ENCODE measurements at places on chromosomes 3 and 15. TPM values are rescaled to one million over a fixed set of nuclear protein-coding genes. Genes with fewer than 3 reads are reported as not detected.

The KLHL6 gene
- 4.3 TPM for total RNA-seq

- DNase-seq: no peak
Observed at GRCh38 chr15:87215100-87215499, 1041.4 kb downstream of the NTRK3 start.

GRCh38 chr3:14847613-14848541, 29.1 kb downstream of the FGD5 start:
- no peak for DNase-seq

GRCh38 chr3:111729087-111729846, 129.8 kb upstream of the PHLDB2 start:
- no peak for DNase-seq

The GNAT1 gene
- not detected for total RNA-seq

DNA sequence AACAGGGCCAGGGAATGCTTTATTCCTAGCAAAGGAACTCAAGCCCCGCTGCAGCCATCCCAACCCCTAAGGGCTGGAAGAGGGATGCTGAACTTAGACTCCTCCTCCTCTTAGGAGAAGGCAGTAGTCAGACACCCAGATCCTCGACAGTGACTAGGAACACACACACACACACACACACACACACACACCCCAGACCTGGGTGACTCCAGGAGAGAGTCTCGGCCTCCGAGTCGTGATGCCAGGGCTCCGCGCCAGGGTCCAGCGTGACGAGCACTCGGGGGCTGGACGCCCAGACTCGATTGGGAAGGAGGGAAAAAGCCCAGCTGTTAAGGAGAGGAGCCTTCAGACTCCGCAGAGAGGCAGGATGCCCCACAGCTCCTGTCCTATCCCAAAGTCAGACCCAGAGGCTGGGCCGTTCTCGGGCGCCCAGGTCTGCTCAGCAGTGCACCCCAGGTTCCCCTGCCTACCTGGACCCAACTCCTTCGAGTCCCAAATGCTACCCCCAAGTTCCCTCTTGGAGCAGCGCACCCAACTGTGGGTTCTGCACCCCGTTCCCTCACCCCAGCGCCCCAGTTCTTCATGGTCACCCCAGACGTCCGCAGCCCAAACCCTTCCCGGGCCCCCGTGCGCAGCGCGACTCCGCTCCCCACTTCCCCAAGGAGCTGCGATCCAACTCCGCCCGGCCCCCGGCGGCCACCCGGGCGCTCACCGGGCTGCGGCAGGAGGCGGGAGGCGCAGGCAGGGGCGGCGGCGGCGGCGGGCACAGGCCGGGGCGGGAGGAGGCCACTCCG, 421 bp downstream of the BMF start:
- DNase-seq: peak; percentile 59

The LXN gene
- 12.0 TPM for total RNA-seq

The MUC20 gene
- 24.3 TPM for total RNA-seq

- DNase-seq: no peak
Observed at GRCh38 chr3:32219537-32219936, 18.9 kb upstream of the CMTM8 start.

DNA sequence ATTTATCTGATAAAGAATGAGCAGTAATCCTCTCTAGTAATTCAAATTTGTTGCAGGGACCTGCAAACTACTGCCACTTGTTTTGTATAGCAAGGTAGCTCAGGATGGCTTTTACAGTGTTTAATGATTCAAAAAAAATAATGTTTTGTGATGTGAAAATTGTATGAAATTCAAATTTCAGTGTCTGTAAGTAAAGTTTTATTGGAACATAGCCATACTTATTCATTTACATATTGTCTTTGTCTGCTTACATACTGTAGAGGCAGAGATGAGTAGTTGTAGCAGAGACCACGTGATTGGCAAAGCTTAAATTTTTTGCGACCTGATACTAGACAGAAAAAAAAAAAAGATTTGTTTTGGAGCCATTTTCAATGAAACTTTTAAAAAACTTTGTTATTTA, 6.5 kb upstream of the UTS2B start:
- no peak for DNase-seq

The SLC12A8 gene
- total RNA-seq: 12.5 TPM

DNA sequence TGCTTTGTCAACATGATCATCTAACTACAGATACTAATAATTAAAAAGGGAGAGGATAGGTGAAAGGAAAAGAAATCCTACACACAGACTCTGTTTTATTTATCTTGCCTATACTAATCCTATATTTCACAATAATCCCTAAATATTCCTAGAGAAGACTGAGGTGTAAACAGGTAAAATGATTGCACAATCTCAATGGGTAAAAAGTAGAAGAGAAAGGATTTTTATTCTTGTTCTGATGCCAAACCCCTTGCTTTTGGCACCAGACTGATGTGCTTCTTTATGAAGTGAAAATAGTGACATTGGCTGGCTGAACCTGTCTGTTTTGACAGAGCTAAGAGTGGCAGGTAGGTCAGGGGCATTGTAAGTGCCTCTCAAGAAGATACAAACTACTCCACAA, 101.9 kb upstream of the ZPLD1 start:
- DNase-seq: no peak

The RPLP1 gene
- 805 TPM for total RNA-seq

- no peak for DNase-seq
Observed at GRCh38 chr15:57875347-57875746, 168.8 kb downstream of the POLR2M start.

DNA sequence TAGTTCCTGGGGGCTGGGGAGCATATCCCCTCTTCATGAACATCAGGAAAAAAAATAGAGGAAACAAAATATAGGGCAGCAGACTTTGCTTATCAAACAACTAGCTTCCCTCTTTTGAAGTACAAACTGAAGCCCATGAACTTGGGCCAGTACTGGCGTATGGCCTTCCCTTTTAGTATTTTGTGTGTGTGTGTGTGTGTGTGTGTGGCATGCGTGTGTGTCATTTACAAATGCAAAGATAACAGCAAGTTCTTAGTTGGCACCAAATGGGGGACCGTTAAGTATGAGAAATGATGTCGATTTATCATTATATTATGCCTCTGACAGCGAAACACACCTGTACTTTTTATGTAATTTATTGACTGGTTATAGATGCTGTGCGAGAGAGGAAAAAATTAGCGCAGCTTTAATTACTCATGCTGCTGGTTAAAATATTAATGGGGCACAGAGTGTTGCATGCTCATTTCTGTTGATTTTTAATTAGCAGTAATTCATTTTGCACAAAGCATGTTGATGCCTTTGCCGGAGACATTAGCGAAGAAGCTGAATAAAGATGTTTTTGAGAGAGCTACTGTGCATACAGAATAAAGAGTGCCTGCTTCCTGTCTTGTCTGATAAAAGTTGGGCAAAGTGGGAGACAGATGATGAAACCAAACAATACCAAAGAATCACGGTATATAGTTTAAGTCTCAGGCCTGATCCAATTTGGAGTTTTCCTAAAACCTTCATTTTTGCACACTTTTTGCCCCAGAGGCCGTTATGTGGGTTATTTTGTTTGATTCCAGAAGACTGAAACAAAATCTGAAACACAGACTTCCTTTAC, 297.1 kb downstream of the SATB1 start:
- DNase-seq: no peak

DNA sequence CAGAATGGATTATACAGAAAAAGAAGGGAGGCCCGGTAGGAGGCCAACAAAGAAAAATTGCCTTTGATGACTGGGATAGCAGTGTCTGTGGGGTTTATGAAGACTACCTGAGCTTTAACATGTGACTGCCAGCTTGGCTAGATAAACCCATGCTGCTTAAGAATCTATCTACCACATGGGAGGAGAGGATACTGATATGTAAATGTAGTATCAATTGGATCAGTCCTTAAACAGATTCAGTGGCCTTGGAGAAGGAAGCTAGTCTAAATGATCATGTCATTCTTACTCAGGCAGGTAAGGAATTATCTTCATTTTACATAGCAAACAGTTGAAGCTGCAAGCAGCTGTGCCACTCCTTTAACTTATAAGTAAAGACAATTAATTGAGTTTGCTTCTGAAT, 50.0 kb upstream of the SYNPR start:
- no peak for DNase-seq

The THPO gene
- 0.73 TPM for total RNA-seq

The ZIC1 gene
- total RNA-seq: not detected

The SLC15A2 gene
- 0.98 TPM for total RNA-seq

The CYP19A1 gene
- 24.9 TPM for total RNA-seq

DNA sequence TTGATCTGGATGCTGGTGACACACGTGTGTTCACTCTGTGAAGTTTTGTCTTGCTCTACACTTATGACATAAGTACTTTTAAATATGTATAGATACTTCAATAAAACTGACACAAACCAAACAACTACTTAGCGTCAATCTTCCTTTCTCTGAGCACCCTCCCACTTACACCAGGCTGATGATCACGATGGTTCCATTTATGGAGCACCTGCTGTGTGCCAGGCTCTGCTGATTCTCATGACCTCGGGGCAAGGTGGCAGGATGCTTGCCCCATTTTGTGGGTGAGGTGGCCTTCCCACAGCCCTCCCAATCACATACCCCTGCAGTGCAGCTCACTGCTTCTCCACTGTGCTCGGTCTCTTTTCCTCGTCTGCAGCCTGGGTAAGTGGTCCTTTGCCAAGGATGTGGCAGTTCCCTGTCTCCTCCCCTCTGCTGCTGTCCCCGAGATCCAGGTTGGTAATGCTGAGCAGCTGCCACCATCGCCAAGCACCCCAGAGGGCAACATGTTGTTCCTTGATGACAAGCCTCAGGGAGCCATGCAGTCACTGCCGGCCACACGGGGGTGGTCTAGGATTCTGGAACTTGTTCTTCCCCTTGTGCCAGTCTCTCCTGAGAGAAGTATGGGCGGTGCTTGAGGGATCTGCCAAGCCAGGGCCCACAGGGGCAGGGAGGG, 20.6 kb upstream of the ADCY5 start:
- no peak for DNase-seq

- DNase-seq: no peak
Observed at GRCh38 chr15:70090436-70091296, 7.1 kb downstream of the TLE3 start.

The MYLK gene
- 87.2 TPM for total RNA-seq

- no peak for DNase-seq
Observed at GRCh38 chr3:3192286-3192675, 12.8 kb upstream of the CRBN start.

- peak; percentile 73 for DNase-seq
Observed at GRCh38 chr3:10164546-10165393, at the start of gene IRAK2. IRAK2 (plus strand) TSS chr3:10164919; CDS start chr3:10164955, 36 bp downstream.

- DNase-seq: peak; percentile 90
Observed at GRCh38 chr3:4985330-4986174, 6.3 kb downstream of the BHLHE40 start.

DNA sequence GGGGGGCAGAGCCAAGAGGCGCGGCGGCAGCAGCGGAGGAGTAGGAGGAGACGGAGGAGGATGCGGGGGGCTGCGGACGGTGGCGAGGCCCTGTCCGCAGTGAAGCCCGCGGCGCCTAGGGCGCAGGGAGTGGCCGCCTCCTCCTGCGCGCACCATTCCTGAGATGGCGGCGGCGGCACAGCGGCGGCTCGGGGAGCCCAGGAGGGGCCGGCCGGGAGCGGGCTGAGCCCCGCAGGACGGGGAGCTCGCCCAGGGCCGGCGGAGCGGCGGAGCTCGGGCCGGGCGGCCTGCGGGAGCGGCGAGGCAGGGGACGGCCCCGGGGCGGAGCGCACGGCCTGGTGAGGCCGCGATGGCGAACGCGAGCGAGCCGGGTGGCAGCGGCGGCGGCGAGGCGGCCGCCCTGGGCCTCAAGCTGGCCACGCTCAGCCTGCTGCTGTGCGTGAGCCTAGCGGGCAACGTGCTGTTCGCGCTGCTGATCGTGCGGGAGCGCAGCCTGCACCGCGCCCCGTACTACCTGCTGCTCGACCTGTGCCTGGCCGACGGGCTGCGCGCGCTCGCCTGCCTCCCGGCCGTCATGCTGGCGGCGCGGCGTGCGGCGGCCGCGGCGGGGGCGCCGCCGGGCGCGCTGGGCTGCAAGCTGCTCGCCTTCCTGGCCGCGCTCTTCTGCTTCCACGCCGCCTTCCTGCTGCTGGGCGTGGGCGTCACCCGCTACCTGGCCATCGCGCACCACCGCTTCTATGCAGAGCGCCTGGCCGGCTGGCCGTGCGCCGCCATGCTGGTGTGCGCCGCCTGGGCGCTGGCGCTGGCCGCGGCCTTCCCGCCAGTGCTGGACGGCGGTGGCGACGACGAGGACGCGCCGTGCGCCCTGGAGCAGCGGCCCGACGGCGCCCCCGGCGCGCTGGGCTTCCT, at the start of gene GPR27:
GPR27 (plus strand) TSS at position 155 of the 909 bp plus-strand sequence; CDS start at position 350, 195 bp downstream.
- DNase-seq: no peak

DNA sequence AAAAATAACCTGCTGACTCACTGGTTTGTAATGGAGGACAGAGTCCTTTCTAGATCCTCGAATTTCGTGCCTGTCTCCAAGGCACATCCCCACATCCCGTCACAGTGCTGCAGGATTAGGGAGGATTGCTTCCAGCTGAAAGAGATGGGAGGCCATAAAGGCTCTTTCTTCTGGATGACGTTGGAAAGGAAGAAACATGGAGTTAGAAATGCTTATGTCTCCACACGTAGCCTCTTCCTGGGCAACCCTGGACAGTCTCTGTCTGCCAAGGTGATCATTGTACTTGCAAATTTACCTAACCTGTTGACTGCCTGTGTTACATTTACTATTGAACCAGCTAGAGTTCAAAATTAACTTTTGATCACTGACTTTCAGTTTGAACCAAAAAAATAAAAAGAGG, 27.6 kb upstream of the VILL start:
- DNase-seq: no peak

GRCh38 chr3:120472121-120472844, 21.5 kb upstream of the FSTL1 start:
- DNase-seq: no peak

The PRSS50 gene
- 2.9 TPM for total RNA-seq

DNA sequence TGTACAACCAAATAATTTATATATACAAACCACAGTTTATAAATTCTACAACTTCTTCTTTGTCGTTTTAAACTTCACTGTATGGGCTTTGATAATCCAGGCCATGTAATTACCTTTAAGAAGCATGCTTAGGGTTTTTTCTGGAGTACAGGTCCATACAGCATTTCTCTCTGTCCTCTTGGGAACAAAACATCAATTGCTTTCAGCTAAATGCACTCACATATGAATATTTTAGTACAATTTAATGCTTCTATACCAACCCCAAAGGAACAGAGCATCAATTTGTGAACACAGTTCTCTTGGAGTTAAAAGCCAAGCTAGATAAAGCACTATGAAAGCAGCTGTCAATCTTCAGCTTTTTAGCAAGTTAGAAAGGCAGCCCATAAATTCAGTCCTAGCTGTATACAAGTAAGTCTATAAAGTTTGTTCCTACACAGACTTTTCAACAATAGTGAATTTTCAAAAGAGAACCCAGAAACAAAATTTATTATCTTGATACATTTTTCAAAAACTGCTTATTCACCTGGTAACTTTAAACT, 66.1 kb downstream of the ETFA start:
- no peak for DNase-seq

GRCh38 chr3:12541625-12542024, 3.7 kb downstream of the MKRN2OS start:
- no peak for DNase-seq
